ENCODE measurements at places on chromosomes 7 and 10.

GRCh38 chr10:66773472-66773817, 152.4 kb upstream of the LRRTM3 start:
- DNase-seq: no peak

DNA sequence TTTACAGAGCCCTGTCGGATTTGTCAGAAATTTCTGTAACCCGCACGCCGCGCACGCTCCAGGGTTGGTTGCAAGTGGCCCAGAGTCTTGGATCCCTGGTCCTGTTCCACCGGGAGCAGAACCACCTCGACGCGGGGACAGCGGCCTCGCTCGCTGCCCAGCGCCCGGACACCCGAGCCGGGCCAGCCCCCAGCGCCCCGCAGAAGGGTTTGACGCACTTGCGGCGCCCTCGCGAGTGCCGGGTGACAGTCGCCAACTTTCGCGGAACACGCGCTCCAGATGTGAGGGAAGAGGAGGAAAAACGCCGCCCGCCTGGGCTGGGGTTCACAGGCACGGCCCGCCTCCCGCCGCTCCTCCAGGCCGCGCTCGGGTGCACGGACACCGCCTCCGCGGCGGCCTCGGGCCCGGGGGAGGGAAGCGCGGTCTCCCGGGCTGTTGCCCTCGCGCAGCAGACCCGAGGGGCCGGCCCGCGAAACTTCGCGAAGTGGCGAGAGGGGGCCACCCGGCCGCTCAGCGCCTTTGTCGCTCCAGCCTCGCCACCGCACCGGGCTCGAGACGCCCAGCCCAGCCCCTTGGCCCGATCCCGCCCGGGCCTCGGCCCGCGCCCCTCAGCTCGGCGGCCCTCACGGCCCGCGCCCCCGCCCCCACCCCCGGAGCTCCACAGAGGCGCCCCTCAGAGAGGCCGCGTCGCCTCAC, 514 bp downstream of the RNF216 start:
- DNase-seq: no peak

DNA sequence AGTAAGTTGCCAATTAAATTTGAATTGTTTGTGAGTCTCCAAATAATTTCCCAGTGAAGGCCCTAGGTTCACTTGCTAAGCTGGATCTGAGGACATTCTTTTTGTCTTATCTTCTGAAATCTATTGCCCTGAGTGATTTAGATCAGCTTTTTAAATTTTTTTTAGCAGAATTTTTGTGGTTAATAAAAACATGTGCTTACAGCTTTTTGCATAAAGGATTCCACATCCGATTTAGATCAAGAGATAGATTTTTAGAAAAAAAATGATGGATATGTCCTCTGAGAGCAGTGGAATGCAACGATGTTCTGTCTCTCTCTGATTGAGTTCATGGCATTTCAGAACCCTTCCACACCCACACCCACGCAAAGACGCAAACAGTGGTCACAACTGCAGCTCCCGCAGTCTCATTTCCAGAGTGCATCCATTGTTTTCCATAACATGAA, 358.8 kb downstream of the SUGCT start:
- no peak for DNase-seq

DNA sequence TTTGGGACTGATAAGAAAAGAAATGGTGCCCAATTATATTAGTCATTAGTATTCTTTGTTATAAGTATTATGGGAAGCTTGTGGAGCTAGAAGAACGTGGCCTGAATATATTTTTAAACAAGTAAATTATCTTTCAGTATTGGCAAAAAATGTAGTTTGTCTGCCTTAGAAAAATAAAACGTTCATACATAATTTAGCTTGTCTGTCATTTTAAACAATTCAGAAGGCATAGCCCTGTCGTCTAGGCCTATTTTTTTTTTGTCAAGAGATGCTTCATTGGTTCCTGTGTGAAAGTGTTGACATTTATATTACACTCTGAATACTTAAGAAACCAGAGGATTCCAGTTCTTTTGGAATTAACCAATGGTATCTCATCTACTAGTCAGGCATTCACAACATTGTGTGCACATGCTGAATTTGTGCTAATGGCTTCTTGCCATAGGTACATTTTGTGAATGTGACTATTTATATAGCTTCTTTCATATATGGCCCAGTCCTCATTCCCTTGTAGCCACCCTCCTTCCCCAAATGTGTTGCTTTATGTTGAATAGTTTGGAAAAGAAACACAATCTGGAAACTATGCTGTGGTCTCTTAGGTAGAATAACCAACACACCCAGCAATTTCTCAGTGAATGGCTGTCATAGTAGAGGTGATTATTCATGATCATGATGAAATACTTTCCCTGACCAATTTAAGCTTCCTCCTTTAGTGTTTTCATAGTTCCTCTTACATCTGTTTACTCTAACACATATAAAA, 435.8 kb downstream of the EXOC4 start:
- DNase-seq: peak; percentile 82

DNA sequence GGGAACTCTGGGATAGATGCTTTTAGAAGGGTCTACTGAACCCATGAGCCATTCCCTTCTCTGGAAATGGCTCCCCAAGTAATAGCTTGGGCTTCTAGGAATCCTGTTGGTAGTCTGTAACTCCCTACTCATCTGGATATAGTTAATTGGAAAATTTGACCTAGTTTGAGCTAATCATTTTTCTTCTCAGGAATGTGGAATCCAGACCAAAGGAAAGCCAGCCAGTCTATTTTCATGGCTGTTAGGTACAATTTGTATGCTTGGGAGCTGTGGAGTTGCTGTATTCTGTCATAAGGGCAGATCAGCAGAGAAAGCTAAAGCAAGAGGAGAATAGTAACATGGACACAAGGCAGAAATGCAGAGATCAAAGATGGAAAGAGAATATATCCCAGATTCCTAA, 71.6 kb upstream of the C1GALT1 start:
- DNase-seq: no peak

GRCh38 chr7:142720172-142720773, 29.0 kb upstream of the PRSS1 start:
- no peak for DNase-seq

DNA sequence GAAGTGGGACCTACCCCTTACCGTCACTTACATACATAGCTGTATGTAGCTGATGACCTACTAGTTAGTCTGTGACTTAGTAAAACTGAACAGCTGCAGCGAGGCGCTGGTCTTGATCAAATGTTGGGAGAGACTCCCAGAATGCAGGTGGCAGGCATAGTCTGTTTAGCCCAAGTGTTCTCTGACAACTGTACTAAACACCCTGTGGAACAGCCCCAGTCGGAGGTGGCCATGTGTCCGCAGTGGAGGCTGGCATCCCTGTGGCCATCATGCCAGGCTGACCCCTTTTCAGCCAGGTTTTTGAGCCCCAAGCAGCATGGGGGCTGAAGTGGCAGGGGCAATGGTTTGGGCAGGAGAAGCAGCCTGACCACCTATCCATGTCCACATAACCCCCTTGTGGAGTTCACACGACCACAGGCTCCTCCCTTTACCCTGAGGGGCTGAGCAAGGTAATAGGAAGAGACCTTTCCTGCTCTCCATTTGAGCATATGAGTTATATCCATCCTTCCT, 7.2 kb downstream of the ADCY1 start:
- no peak for DNase-seq

GRCh38 chr10:97798958-97799610, 27.3 kb upstream of the SFRP5 start:
- DNase-seq: no peak

DNA sequence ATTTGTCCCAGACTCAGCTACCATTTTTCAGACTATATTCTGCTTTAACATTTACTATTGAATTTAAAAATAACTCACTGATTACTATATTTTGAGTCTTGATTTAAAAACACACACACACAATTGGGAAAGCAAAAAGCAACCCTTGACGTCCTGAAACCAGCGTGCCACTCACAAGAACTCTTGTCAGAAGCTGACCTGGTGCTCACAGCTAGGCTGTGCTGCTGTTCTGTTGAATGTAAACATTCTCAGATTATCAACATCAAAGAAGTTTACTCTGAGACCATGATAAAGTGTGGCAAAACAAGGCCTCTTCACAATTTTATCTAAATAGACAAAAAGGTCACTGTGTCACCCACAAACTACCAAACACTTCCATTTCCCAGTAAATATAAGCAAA, 62.6 kb upstream of the CACNA2D1 start:
- DNase-seq: no peak

DNA sequence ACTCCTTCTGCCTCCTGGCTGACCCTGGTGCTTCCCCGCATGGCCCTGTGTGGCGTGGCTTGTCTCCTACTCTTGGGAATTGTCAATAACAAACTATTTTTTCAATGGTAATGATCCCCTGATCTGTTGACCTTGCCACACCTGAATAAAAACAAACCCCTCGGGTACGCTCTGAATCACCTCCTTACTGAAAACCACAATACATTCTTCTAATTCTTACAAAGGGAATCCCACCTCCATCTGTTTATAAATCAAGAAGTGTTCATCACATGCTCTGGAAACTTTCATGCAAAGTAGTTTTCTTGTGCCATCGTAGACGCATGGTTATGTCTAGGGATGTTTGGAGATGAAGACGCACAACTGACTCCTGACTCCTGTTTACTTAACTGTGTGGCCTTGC, 245.8 kb downstream of the FRMD4A start:
- DNase-seq: peak; percentile 85

GRCh38 chr10:16968416-16969041, 151.3 kb upstream of the RSU1 start:
- DNase-seq: peak; percentile 91

DNA sequence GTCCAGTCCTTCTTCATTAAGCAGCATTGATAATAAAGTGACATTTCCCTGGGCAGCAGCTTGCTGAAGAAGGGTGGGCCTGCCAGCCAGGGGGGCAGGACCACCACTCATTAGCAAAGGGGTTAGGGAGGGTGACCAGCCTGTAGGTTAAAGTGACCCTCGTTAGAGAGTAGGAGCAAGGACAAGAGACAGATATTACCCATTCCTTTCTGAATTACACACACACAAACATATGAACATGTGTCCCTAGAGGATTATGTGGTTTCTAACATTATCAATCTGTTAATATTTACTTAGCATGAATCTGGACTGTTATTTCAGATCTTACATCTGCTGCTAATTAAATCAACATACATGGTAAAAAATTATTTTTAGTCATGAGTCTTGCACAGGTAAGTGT, 88.9 kb downstream of the CTTNBP2 start:
- no peak for DNase-seq

- DNase-seq: no peak
Measured at GRCh38 chr10:103626178-103626577, 132.7 kb downstream of the NEURL1 start.

DNA sequence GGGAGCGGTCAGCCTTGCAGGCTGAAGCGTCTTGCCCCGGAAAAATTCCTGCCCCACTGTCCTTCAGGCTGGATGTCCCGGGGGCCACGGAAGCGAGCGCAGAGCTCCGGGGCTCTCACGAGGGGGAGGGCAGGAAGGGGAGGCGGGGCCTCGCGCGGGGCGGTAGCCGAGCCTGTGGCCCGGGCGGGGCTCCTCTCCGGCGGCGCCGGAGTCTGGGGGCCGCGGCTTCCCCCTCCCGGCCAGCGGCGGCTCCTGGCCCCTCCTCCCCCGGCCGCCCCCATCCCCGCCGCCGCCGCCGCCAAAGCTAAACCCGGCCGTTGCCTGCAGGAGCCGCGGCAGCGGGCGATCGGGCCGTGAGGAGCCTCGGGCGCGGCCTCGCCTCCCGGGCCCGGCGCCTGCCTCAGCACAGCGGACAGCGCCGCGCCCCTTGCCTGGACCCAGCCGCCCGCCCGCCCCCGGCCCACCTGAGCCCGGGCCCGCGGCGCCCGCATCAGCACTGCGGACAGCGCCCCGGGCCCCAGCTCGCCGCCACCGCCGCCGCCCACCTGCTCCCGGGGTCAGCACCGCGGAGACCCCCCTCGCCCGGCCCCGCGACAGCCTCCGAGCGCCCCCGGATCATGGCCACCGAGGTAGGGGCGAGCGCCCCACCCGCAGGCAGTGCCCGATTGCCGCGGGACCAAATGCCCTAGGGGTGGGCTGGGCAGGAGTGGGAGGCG, at the start of gene GOLGA7B:
GOLGA7B (plus strand) TSS at position 157 of the 716 bp plus-strand sequence; CDS start at position 618, 461 bp downstream.
- DNase-seq: no peak

- no peak for DNase-seq
Measured at GRCh38 chr7:21044384-21044783, 257.7 kb upstream of the SP8 start.

DNA sequence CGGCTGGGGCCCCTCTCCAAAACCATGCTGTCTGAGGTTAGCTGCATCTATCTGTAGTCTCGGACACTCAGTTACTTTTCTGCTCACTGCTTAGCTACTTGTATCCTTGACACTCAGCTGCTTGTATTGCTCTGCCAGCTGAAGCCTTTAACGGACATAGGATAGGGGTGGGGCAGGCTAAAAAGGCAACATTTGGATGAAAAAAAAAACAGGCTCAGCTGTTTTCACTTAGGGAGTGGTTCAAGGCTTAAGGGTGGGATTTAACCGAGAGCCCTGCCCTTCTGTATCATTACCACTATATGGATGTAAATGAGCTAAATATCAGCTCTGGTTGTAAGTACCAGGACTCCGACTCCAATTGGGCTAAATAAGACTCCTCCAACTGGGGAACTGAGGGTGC, 28.6 kb downstream of the LSMEM1 start:
- no peak for DNase-seq

DNA sequence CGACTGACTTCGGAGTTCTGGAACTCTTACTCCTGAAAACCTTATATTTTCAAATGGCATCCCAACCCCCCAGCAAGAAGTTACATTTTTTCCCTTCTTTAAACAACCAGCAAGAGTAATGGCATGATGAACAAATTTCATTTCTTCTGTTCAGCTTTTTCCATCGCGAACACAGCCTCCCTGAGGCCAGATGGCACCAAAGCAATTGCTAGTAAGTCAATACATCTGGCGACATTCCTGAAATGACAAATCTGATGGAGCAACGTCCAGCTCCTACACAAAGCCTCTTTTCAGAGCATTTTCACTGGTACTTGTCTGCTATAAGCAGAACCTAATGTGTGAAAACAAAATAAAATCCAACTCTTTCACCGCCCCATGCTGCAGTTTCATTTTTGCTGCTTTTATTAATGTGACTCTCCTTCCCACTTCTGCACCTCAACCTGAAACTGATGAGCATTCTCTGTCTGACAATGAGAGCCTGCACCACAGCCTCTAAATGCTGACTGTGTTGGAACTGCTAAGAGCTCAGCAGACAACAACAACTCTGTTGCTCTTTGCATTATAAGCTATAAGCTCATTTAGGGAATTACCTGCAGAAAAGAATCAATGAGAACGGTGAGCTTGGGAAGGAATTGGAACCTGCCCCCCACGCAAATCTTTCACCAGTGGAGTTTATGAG, 229.8 kb downstream of the FGFR2 start:
- DNase-seq: no peak

- no peak for DNase-seq
Measured at GRCh38 chr10:44974082-44974627, 4.5 kb downstream of the DEPP1 start.

GRCh38 chr7:107816011-107816566, 13.1 kb upstream of the SLC26A3 start:
- DNase-seq: no peak

DNA sequence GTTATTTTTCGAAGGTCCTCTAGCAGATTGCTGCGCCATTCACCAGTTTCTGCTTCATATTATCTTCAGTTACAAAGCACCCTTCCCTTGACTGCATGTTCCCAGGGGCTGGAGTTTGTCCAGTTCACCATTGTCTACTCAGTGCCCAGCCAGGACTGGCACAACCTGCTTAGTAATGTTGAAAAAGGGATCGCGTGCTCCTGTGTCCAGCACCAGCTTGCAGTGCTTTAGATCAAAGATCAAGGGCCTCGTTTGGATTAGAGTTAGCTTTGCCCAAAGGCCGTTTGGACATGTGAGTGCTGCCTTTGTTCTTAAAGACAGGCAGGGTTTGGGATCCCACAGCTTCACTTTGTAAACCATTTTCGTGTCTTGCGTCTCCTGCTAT, 867 bp downstream of the ATP6V0E2 start:
- DNase-seq: no peak

- no peak for DNase-seq
Measured at GRCh38 chr10:111954386-111954785, 229.2 kb downstream of the GPAM start.

Measured in renal cortical epithelial cell (primary cell).